ENCODE measurements at places on chromosomes 11 and 22. TPM values are rescaled to one million over a fixed set of nuclear protein-coding genes. Genes with fewer than 3 reads are reported as not detected.

Gene TIMP3
- 91.9 TPM for total RNA-seq

Gene RPUSD4
- 27.6 TPM for total RNA-seq

Gene ABCC8
- 0.26 TPM for total RNA-seq

Gene LYVE1
- 8.3 TPM for total RNA-seq

Gene GPHA2
- total RNA-seq: not detected

Gene HEPHL1
- not detected for total RNA-seq

Gene ZNF280B
- total RNA-seq: 1.6 TPM

Gene LRRC32
- total RNA-seq: 13.5 TPM

Gene NRXN2
- 2.6 TPM for total RNA-seq

Gene SPDYC
- not detected for total RNA-seq

Gene RAB3IL1
- total RNA-seq: 8.5 TPM

Gene IL18BP
- 2.8 TPM for total RNA-seq
